NT2/D1 (cell line): ENCODE measurements at places on chromosomes 2 and 18.

DNA sequence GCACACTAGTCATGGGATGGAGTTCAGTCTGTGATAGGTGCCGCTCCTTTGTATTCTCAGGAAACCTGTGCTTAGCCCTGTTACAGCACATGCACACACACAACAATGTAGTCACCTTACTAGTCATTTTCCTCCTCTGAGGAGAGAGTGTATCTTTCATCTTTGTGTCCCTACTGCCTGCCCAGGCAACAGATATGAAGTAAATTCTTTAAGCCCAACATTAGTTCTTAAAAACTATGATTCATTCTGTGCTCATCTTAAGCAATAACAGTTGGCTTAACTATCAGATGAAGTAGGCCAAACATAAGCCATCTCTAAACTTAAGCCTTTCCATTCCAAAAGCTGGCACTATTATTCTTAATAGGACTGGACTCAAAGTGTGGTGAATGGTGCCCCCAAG is 186.5 kb downstream of the LNPK start:
- DNase-seq = no peak

DNA sequence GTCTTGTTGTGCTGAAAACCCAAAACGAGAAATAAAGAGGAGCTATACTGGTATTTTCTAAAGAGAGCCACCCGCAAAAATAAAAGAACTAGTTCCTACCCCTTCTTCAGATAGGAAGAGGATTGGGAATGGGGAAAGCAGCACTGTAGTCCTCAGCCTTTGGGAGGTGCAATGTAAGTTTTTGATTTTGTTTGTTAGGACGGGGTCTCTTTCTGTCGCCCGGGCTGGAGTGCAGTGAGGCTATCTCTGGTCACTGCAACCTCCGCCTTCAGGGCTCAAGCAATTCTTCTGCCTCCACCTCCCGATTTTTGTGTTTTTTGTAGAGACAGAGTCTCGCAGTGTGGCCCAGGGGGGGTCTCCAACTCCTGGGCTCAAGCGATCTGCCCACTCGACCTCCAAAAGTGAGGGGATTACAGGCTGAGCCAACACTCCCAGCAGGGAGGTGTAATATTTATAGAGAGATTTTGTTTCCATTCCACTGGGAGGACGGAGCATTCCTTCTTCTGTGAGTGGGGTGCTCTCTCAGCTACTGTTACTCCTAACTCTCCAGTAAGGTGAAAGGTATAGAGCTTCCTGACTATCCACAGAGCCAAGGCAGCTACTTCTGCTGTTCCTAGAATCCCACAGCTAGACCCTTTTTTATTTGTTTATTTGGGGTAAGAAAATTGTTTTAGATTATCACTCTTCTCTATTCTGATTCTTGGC is 13.1 kb upstream of the GULP1 start:
- DNase-seq = no peak

DNA sequence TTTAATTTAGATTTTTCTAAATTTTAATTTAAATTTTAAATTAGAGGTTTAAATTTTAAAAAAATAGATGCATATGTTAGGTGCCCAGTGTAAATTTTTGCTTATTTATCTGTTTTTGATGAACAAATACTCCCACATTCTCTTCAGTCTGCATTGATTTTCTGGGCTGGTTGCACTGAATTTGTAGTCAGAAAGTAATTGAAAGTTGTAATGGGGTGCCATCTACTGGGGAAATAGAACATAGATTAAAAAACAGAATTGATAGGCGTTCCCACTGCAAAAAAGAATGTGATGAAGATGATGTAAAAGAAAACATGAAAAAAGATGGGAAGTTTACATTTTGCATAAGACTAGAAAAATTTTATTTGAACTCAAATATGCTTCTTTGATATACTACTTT is 51.7 kb upstream of the CCDC85A start:
- DNase-seq = no peak

DNA sequence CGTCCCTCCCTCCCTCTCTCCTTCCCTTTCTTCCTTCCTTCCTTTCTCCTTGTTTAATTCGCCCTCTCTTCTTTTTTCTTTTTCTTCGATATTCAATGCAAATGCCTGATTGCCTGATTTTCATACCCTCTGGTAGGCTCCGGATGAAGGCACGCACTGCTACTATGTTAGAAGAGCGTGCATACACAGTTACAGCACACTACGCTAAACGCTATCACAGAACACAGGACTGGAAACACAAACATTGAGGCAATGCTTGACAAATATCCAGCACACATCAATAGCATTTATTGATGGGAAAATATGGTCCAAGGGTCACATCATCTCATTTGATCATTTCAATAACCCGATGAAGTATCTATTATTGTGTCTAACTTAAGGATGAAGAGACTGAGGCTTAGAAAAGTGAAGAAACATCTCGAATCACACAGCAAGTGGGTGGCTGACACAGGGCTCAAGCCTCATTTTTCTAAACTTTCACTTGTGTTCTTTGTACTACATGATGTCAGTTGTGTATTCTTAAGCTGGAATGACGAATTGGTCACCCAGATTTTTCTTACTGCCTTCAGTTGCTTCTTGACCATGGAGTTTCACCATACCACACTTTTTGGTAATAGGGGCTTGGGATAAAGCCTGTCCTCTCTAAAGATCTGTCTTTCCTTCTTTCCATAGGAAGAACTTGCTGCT is 101.8 kb downstream of the TRIB2 start:
- DNase-seq = no peak

GRCh38 chr18:49949951-49950395 is 136.6 kb upstream of the ACAA2 start:
- DNase-seq = no peak
